Right ventricle myocardium inferior (tissue), 1 donor: ENCODE measurements at places on chromosomes 5 and 9. TPM values are rescaled to one million over a fixed set of nuclear protein-coding genes. Genes with fewer than 3 reads are reported as not detected.

Gene CNTNAP3
- 7.4 TPM for total RNA-seq

Gene NTNG2
- 1.4 TPM for total RNA-seq

GRCh38 chr5:32095261-32095671 is 78.9 kb downstream of the GOLPH3 start:
- no peak for DNase-seq

GRCh38 chr9:122936464-122936863 is 4.4 kb upstream of the RABGAP1 start:
- DNase-seq, result no peak

DNA sequence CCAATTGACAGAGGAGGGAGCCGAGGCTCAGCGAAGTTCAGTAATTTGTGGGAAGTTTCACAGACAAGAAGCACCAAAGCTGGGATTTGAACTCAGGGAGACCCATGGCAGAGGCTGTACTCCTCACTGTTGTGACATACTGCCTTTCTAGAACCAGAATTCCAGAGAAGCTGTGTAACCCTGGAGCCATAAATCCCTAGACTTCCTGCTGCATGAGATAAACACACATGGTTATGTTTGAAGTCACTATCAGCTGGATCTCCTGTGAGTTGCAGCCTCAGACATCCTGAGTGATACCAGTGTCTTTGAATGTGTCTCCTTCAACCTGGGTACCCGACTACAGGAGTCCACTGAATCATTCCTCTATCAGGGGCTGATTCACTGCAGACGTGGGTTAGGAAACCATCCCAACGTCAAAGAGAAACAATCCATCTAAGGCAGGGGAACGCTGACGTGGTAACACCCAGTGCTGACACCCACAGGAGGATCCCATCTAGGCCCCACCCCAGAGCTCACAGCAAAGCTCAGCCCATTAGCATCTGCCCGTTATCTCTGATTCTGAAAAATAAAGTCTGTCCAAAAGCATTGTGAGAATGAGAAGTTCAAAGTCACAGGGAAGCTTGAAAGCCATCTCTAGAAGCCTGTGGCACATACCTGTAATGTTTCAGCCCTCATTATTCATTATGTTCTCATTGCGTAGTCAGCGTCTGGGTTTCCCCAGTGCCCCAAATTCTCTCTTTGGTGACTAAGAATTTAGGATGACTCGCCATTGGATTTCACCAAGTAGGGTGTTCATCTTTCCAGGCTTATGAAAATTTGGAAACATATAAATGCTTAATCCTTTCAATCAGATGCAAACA is 36.3 kb upstream of the BASP1 start:
- no peak for DNase-seq

DNA sequence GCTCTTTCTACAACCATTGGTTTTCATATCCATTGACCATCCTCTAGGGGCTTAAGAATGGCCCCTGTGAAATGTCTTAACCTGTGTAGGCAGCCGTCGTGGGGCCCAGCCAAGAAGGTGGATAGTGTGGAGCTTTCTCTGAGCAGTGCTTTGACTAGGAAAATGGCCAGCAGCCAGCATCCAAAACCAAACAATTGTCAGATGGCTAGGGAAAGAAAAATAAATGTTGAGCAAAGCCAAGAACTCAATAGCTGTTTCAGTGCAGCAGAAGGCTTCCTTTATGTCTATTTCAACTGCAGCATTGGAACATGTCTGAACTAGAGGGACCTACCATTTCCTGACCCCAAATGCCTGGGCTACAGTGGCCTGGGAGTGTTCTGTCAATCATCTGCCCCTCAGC is 374.9 kb downstream of the TLE4 start:
- DNase-seq, result no peak
